ENCODE measurements at places on chromosomes 13 and 19. TPM values are rescaled to one million over a fixed set of nuclear protein-coding genes. Genes with fewer than 3 reads are reported as not detected.
A peak's percentile ranks its signal among the peaks of the same experiment; 100 is the strongest.

GRCh38 chr13:45846681-45847080, 4.9 kb downstream of the SIAH3 start:
- DNase-seq, result no peak

DNA sequence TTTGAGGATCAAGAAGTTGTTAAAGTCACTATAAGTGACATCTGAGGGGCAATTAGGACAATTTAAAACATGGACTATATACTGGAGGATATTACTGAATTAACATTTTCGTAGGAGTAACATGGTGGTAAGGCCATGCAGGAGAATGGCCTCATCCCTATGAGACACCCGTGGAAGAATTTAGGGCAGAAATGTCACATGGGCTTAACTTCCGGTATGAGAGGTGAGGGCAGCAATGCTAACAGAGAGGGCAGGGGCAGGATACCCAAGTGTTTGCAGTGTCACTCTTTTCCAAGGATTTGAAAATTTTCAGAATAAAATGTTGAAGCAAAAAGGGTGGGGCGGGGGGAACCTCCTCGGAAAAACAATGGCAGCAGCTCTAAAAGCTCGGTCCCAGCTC, 23.6 kb downstream of the RANBP3 start:
- DNase-seq, result no peak

- no peak for DNase-seq
Observed at GRCh38 chr13:64234255-64234654, 2818.6 kb upstream of the PCDH20 start.

DNA sequence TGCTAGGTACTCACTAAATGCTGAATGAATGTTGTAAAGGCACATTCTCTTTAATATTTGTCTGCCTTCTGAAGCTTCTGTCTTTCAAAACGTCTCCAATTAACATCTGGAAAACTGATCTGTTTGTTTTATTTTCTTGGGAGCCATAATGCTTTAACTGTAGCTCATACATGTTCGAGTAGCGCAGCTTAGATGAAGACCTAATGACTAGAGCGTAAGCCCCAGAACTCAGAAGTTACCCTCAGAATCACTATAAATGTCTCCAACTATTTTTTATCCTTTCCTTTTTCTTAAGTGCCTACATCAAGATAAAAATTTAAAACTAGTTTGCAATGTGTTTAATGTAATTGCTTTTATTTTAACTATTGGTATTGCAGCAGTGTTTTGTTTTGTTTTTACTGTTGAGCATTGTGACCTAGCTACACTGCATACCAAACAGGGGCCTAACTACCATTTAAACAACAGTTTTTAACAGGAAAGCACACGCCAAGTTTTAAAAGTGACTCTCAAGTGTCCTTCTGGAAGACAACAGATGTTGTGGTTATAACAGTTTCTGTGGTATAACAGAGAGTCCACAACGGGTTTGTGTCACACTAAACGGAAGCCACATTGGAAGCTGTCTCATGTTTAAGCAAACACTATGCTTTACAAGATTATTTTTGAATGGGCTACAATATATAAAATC, 42.0 kb downstream of the MRPL57 start:
- DNase-seq, result no peak

DNA sequence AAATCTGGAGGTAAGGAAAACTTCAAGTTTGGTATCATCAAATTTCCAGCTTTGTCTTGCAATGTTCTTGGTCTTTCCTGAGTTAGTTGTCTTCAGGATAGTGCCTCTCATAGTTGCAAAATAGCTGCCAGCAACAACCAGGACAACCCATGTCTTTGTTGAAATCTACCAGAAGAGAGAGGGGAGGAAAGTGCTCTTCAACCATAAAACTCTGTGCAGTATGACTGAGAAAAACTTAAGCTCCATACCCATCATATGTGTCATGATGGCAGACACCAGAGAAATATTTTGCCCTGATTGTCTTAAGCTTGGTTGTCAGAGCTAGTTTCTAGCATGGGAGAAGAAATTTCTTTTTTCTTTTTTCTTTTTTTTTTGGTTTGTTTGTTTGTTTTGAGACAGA, 103.3 kb downstream of the SPRY2 start:
- DNase-seq, result no peak

DNA sequence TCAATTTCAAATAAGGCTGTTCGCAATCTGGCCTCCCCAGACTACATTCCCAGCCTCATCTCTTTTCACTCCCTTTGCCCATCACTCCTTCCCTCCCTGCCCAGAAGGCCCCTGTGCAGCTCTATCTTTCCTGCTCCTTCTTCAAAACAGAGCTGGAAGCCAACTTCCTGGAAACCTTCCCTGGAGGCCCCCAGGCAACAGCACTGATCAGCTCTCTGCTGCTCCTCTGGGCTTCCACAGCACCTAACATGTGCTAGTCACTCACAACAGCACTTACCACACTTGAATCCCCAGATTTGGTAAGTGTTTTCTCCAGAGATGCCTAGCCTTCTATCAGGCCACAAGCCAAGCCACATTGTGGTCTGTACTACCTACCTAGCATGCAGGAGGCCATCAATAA, 9.5 kb downstream of the SMAD9 start:
- DNase-seq, result no peak

GRCh38 chr19:36093146-36093662, 17.7 kb upstream of the OVOL3 start:
- no peak for DNase-seq

GRCh38 chr19:13037731-13038130, 42.5 kb downstream of the NFIX start:
- no peak for DNase-seq

DNA sequence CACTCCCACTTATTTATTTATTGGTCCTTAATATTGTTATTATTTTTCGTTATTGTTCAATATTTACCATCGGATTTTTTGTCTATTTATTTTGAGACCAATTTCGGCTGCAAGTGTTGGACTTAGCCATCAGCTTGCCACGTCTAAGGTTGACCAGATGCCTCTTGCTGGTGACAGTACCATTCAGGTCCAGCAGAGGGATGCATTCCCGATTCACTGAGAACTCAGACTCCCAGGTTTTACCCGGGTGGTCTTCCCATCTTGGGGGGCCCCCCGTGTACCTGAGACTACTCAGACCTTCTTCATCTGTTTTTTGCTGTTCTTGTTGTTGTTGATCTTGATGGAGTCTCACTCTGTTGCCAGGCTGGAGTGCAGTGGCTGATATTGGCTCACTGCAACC, 1435.2 kb downstream of the UQCRFS1 start:
- no peak for DNase-seq

DNA sequence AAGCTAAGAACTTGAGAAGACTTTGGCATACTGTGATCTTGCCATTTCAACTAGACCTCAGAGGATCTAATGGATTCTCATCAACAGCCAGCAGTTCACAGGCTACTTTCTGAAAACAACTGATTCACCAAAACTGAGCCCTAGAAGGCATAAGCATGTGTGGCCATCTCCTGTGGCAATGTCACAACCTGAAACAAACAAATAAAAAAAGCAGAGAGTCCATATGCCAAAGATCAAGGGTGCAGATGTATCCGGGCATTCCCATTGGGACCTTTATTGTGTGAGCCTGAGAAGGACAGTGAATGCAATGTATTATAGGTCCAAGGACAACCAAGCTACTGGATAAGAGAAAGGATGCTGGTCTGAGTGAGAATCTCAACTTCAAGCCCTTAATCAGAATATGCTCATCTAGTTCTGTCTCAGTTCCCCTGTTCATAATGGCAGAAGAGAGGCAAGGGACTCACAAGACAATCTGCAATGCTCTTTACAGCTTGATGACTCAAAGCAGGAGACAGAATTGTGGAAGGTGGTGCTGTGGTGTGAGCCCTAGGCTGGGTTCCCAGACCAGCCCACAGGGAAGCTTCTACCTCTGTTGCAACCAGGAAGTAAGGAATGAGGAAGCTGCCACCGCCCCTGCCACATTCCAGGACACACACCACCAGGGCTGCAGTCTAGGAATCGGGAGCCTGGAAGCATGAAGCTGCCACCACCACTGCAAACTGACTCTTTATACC, 133.7 kb downstream of the RAP2A start:
- DNase-seq, result no peak

DNA sequence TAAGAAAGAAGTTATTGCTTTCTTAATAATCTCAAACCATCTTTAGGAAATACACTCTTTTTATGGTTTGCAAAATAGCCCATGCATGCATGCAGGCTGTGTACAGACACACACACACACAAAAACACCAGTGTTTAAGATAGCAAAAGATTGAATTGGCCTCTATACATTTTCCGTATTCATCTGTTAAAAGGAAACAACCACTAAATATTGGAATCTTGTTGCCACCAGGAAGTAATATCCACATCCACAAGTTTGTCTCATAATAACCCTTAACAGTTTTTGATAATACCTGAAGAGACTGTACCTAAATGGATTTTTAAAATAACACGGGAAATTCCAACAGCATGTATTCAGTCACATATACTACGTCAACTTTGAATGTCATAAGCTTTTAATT, 7.3 kb upstream of the MAB21L1 start:
- DNase-seq, result no peak

DNA sequence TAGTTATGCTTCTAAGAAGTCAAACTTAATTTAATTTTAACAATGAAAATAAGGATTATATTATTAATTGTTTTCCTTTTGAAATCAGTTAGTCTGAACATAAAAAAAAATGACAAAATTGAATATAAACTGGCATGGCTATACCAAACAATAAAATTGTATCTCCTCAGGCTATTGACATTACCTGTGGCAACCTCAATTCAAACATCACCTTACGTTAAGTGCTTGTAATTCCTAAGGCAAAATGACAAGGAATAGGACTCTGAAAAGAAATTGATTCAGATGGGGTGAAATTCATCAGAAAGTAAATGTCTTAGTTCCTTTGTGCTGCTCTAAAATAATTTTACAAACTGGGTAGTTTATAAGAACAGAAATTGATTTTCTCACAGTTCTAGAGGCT, 89.5 kb downstream of the SLITRK6 start:
- no peak for DNase-seq

GRCh38 chr13:114043421-114044053, 69.7 kb upstream of the C13orf46 start:
- DNase-seq, result peak; percentile 24

GRCh38 chr13:41568143-41568971, 111.0 kb downstream of the RGCC start:
- DNase-seq, result no peak

- DNase-seq, result no peak
Observed at GRCh38 chr19:55626350-55626749, 2.0 kb upstream of the ZNF784 start.

DNA sequence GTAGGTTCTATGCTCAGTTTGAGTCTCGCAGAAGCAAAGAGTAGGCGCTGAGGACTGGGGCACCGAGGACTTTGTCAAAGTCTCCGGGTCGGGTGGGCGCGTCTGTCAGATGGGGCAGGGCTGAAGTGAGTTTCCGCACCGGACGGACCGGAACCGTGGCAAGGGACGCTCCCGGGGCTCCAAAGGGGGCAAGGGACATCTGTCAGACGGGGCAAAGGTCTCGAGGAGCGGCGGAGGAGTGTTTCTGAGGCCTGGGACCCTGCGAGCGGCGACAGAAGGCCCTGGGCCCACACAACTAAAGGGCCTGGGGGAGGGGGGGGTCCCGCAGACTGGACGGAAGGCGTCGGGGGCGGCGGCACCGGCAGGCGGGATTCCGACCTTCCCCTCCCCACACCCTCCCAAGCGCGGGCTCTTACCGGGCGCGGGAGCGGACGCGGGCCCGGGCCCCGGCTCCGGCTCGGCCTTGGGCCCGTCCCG, 13.3 kb upstream of the AKAP8L start:
- no peak for DNase-seq

The CACNG6 gene
- not detected for total RNA-seq

The SOHLH2 gene
- 0.36 TPM for total RNA-seq

The TTYH1 gene
- total RNA-seq, result 119 TPM

The TFPT gene
- 3.9 TPM for total RNA-seq

The PINLYP gene
- 7.7 TPM for total RNA-seq

The PTH2 gene
- total RNA-seq, result not detected

The PABPC3 gene
- total RNA-seq, result 0.27 TPM

The NCR1 gene
- not detected for total RNA-seq

The UHRF1 gene
- total RNA-seq, result 22.9 TPM

The CSNK1G2 gene
- total RNA-seq, result 40.3 TPM

The CGB5 gene
- total RNA-seq, result not detected

Data from cerebellum (tissue), 4 donors.